ENCODE measurements at places on chromosomes 6 and 20. TPM values are rescaled to one million over a fixed set of nuclear protein-coding genes. Genes with fewer than 3 reads are reported as not detected.

HECA gene
- 61.2 TPM for total RNA-seq

ANGPT4 gene
- not detected for total RNA-seq

CNKSR3 gene
- 0.12 TPM for total RNA-seq

SPATS1 gene
- not detected for total RNA-seq

UBE2J1 gene
- total RNA-seq: 10.8 TPM

MPIG6B gene
- total RNA-seq: 0.49 TPM

GGTLC1 gene
- total RNA-seq: not detected

SYNE1 gene
- total RNA-seq: 17.7 TPM

DHX35 gene
- 9.5 TPM for total RNA-seq

CCR6 gene
- total RNA-seq: 0.37 TPM

DNA sequence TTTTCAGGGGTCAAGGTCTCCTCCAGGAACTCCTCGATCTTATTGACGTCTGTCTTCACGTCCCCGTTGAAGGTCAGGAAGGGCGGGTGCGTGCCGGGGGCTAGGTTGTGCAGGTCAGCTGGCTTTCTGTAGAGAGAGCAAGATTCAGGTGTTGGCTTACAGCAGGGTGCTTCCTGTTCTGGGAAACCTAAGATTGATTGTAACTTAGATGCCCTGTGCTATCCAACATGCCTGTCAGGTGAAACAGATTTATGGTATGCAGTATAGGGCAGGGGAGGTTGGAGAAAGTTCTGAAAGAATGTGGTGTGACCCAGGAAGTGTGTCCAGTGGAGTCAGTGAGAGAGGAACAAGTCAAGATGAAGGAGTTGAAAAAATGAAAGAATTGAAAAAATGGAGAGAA lies 66.4 kb downstream of the CLIC5 start:
- H3K4me1 ChIP-seq: no peaks in the 10 kb centered on the region
- H3K27ac ChIP-seq: no peak overlapping the region
- H3K4me3 ChIP-seq: no peak overlapping the region
- no peak for DNase-seq
- no peaks in the 10 kb centered on the region for H3K36me3 ChIP-seq

GRCh38 chr20:23024701-23025100 lies 10.4 kb upstream of the SSTR4 start:
- no peaks in the 10 kb centered on the region for H3K27me3 ChIP-seq
- no peak overlapping the region for H3K4me3 ChIP-seq
- DNase-seq: no peak
- no peaks in the 10 kb centered on the region for H3K4me1 ChIP-seq
- H3K27ac ChIP-seq: no peak overlapping the region

GRCh38 chr6:67630146-67630545 lies 1004.9 kb upstream of the ADGRB3 start:
- H3K27me3 ChIP-seq: no peaks in the 10 kb centered on the region
- H3K4me3 ChIP-seq: no peak overlapping the region
- H3K4me1 ChIP-seq: no peaks in the 10 kb centered on the region
- H3K36me3 ChIP-seq: no peaks in the 10 kb centered on the region
- no peak overlapping the region for H3K27ac ChIP-seq
- DNase-seq: no peak

DNA sequence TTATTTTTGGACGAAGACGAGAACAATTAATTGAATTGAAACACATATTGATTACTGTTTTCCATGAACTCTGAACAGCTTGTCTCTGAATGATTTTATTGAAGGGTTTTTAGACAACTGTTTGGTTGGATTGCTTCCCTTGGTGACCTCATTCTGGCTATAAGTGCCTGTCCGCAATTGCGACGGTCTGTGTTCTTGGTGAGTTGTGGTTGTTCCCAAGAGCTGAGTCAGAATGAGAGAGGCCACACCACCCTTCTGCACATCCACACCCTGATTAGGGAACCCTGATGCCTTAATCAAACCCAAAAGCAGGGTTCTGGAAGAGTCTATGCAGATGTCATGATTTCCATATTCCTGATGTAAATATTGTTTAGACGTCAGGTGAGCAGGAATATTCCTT lies 747.0 kb downstream of the PTPRT start:
- peaks cover 2% of the 10 kb centered on the region for H3K27me3 ChIP-seq
- no peaks in the 10 kb centered on the region for H3K36me3 ChIP-seq
- H3K27ac ChIP-seq: no peak overlapping the region

GRCh38 chr20:10553326-10553984 lies 118.3 kb downstream of the SLX4IP start:
- peaks cover 2% of the 10 kb centered on the region for H3K36me3 ChIP-seq
- peaks cover 37% of the 10 kb centered on the region for H3K4me1 ChIP-seq
- H3K4me3 ChIP-seq: no peak overlapping the region
- no peak overlapping the region for H3K27ac ChIP-seq

DNA sequence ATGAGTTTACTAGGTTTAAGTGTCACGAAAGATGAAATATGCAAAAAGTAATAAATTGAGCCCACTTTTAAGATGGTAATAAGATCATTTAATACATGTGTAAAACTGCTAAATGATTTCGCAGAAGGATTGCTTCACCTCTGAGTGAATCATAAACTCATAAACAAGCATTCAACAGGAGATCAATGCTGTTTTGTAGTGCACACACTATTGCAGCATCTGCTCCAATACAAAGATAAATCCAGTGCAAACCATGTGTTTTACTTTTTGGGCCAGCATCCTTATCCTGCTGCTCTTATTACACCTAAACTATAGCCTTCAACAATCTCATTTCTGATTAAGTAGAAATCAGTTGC lies 400.1 kb downstream of the NKAIN2 start:
- H3K27me3 ChIP-seq: no peaks in the 10 kb centered on the region
- H3K27ac ChIP-seq: no peak overlapping the region
- no peaks in the 10 kb centered on the region for H3K4me1 ChIP-seq
- H3K36me3 ChIP-seq: no peaks in the 10 kb centered on the region
- no peak overlapping the region for H3K4me3 ChIP-seq
- no peak for DNase-seq

GRCh38 chr6:72580281-72580940 lies 41.5 kb upstream of the KCNQ5 start:
- H3K36me3 ChIP-seq: no peaks in the 10 kb centered on the region
- peaks cover 3% of the 10 kb centered on the region for H3K4me1 ChIP-seq
- peak; percentile 31 for DNase-seq

DNA sequence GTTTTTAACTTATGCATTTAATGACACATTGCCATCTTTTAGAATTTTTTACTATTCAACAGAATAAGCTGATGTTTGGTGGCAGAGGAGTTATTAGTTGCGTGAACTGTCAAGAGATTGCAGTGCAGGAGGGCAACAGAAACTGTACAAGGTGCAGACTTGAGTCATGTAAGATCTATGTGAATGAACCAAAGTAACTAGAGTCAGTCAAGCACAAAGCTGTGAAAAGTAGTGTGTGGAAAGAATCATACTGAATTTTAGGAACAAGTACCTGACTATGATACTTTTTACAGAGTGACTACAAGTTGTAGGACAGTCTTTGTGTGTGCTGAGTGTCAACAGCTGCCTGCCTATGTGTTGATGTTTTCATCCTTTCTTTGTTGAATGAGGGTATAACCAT lies 2.7 kb upstream of the C6orf163 start:
- H3K27ac ChIP-seq: no peak overlapping the region
- H3K27me3 ChIP-seq: no peaks in the 10 kb centered on the region
- H3K4me1 ChIP-seq: peaks cover 2% of the 10 kb centered on the region
- H3K4me3 ChIP-seq: no peak overlapping the region

DNA sequence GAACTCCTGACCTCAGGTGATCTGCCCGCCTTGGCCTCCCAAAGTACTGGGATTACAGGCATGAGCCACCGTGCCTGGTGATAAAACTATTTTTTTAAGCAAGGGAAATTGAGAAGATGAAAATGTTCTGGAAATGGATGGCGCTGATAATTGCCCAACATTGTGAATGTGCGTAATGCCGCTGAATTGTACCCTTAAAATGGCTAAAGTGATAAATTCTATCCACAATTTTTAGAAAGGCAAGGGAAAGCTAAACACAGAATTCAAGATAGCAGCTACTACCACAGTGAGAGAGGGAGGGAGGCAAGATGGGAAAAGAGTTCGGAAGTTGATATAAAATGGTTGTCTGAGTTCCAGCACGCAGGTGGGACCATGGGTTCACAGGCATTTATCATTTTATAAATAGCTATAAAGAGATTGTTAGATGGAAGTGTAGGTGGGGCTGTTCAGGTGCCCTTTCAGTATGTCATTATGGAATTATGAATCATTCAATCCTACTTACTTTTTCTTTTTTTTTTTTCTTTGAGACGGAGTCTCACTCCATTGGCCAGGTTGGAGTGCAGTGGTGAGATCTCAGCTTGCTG lies 8.3 kb downstream of the RIPOR3 start:
- no peak overlapping the region for H3K4me3 ChIP-seq
- no peak for DNase-seq
- no peaks in the 10 kb centered on the region for H3K36me3 ChIP-seq
- peaks cover 2% of the 10 kb centered on the region for H3K27me3 ChIP-seq
- no peak overlapping the region for H3K27ac ChIP-seq

GRCh38 chr20:58819921-58820320 lies 30.8 kb downstream of the GNAS-AS1 start:
- H3K27ac ChIP-seq: no peak overlapping the region
- DNase-seq: no peak
- H3K36me3 ChIP-seq: peaks cover 8% of the 10 kb centered on the region
- no peaks in the 10 kb centered on the region for H3K4me1 ChIP-seq
- no peak overlapping the region for H3K4me3 ChIP-seq

DNA sequence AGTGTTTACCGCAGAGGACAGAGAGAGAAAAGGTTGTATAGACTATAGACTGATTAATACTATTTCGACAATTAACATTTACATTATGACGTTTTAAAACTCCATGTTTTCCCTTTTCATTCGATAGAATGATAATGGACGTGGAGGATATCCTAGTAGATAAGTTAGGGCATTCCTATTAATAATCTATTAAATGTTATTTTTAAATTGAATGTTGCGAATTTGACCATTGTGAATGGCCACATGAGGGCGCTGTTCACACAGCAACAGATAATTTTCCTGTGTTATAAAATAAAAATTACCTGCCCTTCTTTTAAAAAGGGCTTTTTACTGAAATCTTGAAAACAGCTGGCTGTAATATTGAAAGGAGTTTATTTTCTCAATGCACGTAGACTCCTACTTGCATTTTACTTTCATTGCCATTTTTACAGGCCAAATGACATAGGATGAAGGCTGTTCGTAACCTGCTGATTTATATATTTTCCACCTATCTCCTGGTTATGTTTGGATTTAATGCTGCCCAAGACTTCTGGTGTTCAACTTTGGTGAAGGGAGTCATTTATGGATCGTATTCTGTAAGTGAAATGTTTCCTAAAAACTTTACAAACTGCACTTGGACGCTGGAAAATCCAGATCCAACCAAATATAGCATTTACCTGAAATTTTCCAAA lies 3.3 kb downstream of the ADGRB3 start:
- no peak overlapping the region for H3K4me3 ChIP-seq
- DNase-seq: peak; percentile 49
- H3K4me1 ChIP-seq: peaks cover 18% of the 10 kb centered on the region
- no peak overlapping the region for H3K27ac ChIP-seq
- no peaks in the 10 kb centered on the region for H3K36me3 ChIP-seq

Data from activated naive CD4-positive, alpha-beta T cell treated with anti-CD3 and anti-CD28 coated beads for 36 hours (primary cell).